ENCODE measurements at places on chromosomes 6 and 20.
A peak's percentile ranks its signal among the peaks of the same experiment; 100 is the strongest.

DNA sequence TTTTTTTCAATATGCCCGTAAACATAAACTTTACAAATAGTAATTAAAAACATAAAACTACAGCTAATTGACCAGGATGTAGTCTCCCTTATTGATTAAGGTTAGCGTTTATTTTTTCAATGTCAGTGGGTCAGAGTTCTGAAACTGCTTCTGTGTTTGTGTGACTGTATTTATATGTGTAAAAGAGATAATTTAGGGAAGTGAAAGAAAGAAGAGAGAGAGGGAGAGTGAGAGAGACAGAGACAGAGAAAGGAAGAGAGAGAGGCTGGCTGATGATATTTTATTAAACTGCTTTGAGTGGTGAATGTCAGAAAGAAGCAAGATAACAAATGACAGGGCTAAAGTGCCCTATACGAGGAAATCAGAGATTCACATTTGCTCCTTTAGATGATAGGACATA lies 266.1 kb upstream of the PTCHD4 start:
- DNase-seq = no peak

DNA sequence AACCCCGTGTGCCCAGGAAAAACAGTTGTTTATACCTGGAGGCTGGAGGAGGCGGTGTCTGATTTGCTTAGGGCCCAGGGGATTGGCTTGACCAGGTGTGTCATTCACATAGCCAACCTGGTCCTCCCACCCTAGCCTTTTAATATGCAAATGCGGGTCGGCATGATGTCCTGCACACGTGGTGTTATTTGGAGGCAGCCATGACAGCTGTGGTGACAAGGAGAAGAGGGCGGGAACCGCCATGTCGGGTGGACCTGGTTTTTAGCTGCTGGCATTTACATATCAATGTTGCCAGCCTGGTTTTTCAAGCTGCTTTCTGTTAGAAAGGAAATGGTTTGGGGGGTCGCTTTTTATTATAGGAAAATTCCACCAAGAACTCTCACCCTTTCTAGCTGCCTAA lies 291.4 kb upstream of the QKI start:
- DNase-seq = no peak

DNA sequence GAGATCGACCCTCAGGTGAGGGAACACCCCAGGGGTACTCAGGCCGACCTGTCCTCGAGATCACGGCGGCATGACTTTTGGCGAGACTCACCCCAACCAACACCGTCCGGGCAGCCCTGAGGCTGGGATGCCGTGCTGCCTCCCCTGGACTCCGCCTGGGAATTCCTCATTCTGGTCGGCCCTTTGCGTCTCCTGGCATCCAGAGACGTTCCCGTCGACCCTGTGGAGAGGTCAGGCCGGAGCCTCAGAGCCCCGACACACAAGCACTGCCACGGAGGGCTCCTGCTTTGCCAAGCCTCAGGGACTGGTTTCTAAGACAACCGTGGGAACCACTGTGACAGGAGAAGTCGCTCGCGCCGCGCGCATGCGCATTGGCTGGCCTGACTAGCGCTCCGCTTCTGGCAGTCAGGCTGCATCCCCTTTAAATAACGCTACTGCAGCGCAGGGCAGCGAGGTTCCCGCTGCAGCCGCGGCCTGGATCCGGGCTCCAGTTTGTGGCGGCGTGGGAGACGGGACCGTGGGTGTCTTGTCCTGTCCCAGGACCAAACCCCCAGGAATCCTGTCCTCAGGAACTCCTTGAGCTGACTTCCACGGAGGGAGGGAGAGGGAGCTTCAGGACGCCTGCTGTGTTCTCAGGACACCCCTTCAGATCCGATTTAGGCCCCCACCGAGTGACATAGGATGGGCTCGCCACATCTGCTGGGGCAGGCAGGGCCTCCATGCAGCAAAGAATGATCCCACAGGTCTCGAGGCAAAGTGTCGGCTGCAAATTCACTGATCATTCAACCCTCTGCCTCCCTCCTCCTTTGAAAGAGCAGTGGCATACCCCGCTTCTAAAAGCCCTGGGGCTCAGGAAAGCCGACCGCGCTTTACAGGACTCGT lies 163.2 kb upstream of the ZNF337 start:
- peak; percentile 67 for DNase-seq

DNA sequence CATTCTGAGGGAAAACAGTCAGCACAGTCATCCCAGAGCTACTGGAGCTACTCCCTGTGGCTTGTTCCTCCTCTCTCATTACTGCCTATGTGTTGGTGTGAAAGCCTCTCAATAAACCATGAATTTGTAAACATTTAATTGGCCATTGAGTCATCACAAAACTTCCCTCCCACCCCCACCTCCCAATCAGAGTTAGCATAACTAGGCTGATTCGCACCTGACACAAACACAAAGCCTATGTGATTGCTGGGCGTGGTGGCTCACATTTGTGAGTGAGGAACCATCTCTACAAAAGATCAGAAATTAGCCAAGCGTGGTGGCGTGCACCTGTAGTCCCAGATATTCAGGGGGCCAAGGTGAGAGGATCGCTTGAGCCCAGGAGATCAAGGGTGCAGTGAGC lies 17.1 kb upstream of the SNTA1 start:
- no peak for DNase-seq

- DNase-seq = no peak
Measured at GRCh38 chr20:17463711-17464110, 67.5 kb downstream of the BFSP1 start.

GRCh38 chr6:165117121-165117520 lies 192.3 kb downstream of the C6orf118 start:
- no peak for DNase-seq

DNA sequence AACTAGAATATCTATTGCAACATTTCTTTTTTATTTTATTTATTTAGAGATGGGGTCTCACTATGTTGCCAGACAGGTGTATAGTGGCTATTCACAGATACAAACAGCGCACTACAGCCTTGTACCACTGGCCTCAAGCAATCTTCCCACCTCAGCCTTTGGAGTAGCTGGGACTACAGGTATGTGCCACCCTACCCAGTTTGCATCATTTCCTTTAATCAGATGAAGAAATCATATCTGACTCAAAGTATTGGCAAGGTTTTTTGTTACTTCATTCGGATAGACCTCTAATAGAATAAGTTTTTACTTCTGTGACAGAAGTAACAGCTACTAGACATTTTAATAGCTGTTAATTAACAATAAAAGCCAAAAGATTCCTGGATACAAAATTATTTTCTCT lies 153.9 kb downstream of the CDK19 start:
- DNase-seq = no peak

GRCh38 chr6:118825661-118826060 lies 68.3 kb upstream of the ASF1A start:
- no peak for DNase-seq

- peak; percentile 10 for DNase-seq
Measured at GRCh38 chr6:788058-788457, 95.1 kb upstream of the EXOC2 start.
